ENCODE measurements at places on chromosomes 12 and 14. TPM values are rescaled to one million over a fixed set of nuclear protein-coding genes. Genes with fewer than 3 reads are reported as not detected.

The TSHR gene
- polyA plus RNA-seq = not detected

The FGF23 gene
- polyA plus RNA-seq = not detected

The GALNT9 gene
- polyA plus RNA-seq = 0.10 TPM

The PPM1H gene
- polyA plus RNA-seq = 0.57 TPM

The LGR5 gene
- not detected for polyA plus RNA-seq

The GALNT16 gene
- 8.1 TPM for polyA plus RNA-seq

The TSPAN19 gene
- polyA plus RNA-seq = not detected

The TTC8 gene
- 44.2 TPM for polyA plus RNA-seq

DNA sequence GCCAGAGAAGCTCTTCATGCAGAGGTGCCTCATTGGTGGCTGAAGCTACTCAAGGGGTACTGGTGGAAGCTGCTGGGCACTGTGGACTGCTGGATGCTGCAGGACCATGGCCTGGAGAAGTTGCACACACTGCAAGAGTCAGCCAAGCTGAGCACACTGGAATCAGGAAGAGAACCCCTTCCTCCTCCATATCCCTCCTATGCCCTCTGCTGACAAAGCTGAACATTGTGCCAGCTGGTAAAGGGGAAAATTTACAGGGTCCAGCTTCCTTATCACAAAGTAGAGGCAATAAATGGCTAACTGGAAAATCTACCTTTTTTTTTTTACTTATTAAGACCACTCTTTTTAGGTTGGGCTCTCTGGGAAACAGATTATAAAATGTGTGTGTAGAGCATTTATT lies 6.5 kb downstream of the CCDC175 start:
- no peak for DNase-seq

DNA sequence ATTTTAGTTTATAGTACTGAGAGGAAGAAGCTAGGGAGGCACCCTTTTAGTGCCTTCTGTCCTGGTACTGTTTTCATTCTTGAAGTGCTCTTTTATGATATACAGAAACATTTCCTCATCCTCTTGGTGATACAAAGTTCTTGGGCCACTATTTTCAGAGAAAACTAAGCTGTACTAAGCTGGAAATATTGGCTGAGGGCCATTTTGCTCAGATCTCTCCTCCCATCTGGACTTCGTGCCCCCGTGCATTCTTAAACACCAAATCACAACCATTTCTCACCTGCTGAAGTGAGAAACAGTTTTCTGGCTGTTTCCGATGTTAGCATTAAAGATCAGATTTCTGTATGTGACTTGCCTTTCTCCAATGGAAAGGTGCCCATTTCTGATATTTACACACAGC lies 158.9 kb downstream of the FBXL14 start:
- DNase-seq = peak; percentile 46

DNA sequence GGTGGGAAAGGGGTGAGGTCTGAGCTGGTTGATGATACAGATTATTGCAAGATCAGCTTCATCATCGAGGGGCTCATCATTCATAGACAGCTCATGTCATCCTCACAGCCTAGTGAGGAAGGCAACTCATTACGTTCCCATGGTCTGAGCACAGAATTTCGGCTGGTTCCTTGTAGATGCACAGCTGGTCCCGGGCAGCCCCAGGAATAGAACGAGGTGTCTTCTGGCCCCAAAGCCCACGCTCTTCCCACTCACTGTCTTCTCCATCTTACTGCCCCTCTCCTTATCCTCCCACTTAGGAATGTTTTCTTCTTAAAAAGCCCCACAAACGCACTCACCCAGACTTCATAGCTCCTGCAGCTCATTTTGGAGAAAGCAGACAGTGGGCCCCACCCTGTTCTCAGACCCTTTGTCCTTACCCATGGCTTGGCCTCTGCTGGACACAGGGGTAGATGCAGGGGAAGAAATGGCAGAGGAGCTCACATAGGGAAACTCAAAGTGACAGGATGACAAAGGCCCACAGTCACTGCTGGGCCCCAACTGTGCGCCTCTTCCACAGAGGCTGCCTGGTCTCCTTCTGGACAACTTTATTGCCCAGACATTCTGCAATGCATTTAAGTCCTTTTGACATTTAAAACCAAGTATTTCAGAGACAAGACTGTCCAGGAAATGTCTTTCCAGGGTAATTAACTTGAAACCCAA lies 162.2 kb downstream of the ADGRD1 start:
- DNase-seq = no peak

DNA sequence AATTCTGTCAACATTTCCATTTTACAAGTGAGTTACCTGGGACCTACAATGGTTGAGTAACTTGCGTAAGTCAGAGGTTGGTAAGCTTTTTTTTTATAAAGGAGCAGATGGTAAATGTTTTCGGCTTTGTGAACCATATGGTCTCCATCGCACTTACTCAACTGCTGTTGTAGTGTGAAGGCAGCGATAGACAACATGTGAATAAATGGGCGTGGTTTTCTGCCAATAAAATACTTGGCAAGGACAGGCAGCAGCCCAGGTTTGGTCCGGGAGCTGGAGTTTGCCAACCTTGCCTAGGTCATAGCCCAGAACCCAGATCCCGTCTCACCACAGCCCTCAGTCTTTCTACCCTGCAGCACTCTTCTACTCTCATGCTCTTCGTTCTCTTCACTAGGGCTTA lies 6.3 kb downstream of the DDX55 start:
- DNase-seq = no peak

DNA sequence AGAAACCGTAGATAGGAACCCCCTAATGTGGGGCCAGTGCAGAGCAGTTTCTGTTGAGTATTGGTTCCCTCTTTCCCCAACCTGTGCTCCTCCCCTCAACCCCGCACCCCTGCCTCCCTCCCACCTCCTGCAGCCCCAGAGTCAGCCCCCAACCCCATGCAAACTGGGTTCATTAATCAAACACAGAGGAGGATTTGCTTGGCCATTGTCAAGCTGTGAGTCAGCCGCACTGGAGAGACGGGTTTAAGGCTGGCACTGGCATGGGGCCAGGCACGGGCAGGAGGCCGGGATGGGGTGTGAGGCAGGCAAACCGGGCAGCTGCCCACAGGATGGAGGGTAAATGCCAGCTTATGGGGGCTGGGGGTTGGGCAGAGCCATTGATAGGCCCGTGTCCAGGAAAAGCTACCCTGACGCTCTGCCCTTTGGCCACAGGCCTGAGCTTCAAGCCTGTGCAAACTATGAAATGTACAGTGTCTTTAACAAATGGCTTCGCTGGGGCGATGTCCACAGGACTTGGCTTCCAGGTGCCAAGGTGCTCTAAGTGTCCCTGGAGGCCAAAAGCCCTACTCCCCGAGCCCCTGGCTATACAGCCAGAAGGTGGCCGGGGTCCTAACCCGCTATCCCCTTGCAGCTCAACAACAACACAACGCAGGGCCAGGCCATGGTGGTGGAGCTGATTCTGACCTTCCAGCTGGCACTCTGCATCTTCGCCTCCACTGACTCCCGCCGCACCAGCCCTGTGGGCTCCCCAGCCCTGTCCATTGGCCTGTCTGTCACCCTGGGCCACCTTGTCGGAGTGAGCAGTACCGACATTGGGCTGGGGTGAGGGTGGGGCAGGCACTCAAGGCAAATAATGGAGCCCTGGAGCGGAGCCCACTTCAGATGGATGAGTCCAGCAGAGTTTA lies 1.4 kb downstream of the AQP5 start:
- no peak for DNase-seq

DNA sequence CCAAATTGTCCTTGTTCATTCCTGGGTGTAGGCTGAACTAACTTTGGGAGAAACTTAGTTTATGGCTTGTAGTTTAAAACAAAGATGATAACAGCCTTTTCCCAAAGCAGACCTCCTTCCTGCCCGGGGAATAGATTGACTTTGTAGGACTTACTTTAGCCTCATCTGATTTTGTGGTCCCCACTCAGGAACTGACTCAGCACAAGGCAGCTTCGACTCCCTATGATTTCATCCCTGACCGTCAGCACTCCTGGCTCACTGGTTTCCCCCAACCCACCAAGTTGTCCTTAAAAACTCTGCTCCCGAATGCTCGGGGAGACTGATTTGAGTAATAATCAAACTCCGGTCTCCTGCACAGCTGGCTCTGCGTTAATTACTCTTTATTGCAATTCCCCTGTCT lies 40.1 kb upstream of the DDHD1 start:
- DNase-seq = peak; percentile 18

DNA sequence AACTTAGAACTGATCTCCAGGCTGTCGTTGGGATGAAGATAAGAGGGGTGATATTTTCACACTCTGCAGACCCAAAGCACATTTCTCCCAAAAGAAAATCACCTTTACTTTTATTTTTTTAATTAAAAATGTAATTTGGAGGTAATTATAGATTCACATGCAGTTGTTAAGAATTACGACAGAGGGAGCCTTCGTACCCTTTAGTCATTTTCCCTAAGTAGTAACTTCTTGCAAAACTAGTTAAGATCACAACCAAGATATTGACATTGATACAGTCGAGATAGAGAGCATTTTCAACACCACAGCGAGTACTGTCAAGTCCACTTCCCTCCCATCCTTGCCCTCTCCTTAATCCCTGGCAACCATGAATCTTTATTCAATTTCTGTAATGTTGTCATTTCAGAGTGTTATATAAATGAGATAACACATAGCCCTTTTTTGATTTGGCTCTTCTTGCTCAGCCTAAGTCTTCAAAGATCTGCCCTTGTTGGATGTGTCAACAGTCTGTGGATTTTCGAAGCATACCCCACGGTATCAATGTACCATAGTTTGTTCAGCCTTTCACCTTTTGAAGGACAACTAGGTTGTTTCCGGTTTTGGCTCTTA lies 39.6 kb downstream of the DNAH10 start:
- DNase-seq = peak; percentile 61

DNA sequence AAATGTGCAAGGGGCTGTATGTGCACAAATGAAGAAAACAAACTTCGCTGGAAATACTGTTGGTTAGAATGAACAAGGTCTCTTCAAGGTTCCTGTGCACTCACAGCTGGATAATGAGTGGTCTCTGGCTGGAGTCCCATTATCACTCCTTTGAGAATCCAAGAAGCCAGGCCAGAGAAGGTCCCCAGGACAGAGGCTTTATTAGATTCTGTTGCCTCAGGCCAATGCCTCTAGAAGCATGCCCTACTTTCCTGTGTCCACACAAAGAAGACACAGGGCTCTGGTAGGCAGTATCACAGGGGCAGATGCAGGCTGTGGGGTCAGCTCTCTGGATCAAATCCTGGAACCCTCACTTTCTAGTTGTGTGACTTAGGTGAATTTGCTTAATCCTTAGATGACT lies 384.7 kb downstream of the GRIN2B start:
- no peak for DNase-seq

- no peak for DNase-seq
These were observed 26.7 kb downstream of the OR10P1 start for GRCh38 chr12:55663391-55663790.

DNA sequence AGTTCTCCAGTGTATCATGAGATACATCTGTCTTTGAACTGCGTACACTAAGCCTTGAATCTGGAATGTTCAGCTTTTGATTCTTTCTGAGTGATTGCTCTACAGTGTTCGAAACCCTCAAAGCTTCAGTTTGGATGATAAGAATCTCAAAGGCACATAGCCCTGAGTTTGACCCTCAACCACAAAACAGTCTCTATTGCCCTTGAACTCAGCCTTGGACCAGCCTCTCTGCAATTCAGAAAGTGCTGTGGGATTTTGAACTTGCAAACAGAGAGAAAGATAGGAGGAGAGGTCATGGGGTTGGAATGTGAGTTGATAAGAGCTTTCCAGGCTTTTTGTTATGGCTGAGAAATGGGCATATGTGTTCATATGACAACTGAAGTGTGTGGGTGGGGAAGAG lies 100.3 kb downstream of the MYRFL start:
- DNase-seq = no peak
